Stimulated activated CD8-positive, alpha-beta memory T cell treated with anti-CD3 and anti-CD28 coated beads, Interleukin-15, amount 100 ng/mL, for 4 hours (primary cell): ENCODE measurements at places on chromosomes 13 and 19.

DNA sequence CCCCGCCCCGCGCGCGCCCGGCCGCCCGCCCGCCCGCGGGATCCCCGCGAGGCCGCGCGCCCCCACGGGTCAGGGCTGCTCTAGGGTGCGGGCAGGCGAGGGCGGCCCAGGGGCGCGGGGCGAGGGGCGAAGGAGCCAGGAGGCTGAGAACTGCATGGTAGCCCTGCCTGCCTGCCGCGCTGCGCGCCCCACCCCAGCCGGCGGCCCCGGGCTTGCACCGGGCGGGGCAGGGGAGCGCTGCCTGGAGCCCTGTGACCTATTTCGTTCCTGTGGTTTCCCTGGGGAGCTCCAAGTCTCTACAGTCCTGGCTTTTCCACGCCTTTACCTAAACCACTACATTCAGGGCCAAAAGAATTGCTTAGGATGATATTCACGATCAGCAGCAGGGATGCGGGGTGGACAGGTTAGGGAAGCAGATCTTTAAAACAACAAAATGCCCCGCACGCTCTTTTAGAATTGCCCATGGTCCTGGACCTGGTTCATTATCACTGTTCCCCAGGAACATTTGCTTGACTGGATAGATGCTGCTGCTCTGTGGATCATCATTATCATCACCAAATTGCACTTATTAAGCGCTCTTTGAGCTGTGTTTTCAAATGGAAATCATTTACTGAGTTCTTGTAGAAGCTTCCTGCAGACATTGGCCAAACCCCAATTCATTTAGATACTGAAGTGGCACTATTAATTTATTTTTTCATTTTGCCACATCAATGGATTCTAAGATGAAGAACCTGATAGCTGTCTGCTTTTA, 421 bp upstream of the GPR12 start:
- DNase-seq: no peak

DNA sequence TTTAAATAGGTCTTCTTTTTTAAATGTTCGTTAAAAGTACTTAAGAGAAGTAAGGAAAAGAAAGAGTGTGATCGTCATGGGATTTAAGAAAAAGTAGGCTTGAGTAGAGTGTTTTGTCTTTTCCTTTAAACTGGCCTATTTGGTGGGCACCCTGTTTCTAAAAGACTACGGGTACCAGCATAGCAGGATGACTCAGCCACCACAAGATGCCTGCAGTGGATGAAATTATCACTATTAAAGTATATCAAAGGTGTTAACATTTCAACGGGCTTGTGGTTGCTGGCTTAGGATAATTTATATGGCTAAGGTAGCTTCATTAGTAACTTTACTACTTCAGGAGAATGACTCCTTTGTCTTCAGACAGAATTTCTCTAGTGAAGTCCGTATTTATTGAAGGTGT, 112.6 kb downstream of the STARD13 start:
- no peak for DNase-seq

DNA sequence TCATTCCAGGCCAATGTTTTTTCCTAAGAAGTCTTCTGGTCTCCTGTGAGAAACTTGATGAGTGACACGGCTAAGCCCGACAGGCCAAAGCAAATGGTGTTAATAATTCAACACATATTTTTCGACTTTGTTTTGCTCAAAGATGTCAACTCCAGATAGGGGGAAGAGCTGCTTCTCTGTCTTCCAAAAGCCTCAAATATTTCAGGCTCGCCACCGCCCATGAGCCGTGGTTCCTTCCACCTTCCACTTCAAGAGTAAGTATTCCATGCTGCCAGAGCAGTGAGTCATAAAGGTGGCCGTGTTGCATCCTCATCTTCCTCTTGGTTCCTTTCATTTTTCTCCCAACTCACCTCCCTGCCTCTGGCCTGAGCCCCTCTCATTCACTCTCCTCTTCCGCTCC, 272.6 kb downstream of the EFNB2 start:
- no peak for DNase-seq

GRCh38 chr13:21111546-21111945, 50.2 kb upstream of the LATS2 start:
- no peak for DNase-seq

- DNase-seq: no peak
Measured at GRCh38 chr19:46766569-46767317, 20.5 kb upstream of the STRN4 start.

- no peak for DNase-seq
Measured at GRCh38 chr19:13700621-13701020, 63.7 kb upstream of the MRI1 start.

DNA sequence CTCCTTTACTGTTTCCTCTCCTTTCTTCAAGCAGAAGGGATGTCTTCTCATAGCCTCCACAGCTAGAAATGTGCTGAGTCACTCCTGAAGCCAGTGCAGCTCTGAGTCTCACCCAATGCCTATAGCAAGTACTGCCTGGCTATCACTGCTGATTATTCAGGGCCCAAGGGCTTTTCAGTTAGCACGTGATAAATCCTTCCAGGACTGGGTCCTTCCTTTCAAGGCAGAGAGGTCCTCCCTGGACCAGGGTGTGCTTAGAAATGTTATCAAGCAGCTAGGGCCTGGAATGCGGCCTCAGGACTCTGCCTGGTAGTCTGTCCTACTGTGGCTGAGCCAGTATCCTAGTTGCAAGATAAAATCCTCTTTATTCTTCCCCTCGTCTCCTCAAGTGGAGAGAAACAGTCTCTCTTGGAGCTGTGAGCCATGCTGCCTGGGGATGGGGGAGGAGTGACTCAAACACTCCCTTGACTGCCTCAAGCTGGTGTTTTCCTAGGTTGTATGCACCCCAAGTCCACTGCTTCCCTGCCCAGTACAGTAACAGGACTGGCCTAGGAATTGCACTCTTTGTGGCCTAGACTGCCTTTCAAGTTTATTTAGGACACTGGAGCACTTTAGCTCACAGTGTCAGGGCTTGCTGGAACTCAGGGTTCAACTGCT, 198.7 kb upstream of the SERP2 start:
- DNase-seq: no peak

GRCh38 chr19:12996406-12997094, 1.3 kb downstream of the NFIX start:
- DNase-seq: no peak

- no peak for DNase-seq
Measured at GRCh38 chr19:15072930-15073647, 8.9 kb upstream of the OR1I1 start.

DNA sequence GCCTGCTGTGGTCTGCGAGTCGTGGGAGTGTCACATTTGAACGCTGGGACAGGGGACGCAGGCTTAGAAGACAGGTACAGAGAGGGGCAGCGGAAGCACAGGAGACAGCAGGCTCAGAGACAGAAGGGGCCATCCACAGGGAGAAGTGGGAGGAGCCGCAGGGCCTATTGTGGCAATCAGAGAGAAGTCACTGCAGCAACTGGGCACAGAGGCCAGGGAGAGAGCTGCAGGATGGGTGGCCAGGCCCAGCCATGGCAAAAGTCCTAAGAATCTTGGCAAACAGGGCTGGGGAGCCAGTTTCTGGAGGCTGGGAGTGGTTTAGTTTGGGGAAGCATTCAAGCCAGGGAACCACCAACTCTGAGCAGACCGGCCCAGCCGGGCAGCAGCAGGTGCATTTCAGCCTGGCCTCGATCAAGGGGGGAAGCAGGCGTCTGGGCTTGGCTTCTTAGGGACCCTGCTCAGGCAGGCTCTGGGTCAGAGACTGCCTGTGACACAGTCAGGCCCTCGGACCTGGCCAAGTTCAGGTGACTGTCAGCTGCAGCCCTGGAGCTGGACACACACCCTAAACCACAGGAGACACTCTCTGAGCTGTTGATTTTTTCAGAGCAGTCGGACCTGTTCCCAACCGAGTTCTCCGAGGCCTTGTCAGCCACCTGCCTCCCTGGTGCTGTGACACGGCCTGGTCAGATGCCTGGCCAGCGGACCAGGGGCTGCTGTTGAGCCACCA, 11.8 kb downstream of the SH3GL1 start:
- DNase-seq: no peak

- DNase-seq: peak; percentile 30
Measured at GRCh38 chr19:5961969-5962945, 15.7 kb downstream of the RANBP3 start.
